AG09319 (cell line): ENCODE measurements at places on chromosomes 3 and 15.

DNA sequence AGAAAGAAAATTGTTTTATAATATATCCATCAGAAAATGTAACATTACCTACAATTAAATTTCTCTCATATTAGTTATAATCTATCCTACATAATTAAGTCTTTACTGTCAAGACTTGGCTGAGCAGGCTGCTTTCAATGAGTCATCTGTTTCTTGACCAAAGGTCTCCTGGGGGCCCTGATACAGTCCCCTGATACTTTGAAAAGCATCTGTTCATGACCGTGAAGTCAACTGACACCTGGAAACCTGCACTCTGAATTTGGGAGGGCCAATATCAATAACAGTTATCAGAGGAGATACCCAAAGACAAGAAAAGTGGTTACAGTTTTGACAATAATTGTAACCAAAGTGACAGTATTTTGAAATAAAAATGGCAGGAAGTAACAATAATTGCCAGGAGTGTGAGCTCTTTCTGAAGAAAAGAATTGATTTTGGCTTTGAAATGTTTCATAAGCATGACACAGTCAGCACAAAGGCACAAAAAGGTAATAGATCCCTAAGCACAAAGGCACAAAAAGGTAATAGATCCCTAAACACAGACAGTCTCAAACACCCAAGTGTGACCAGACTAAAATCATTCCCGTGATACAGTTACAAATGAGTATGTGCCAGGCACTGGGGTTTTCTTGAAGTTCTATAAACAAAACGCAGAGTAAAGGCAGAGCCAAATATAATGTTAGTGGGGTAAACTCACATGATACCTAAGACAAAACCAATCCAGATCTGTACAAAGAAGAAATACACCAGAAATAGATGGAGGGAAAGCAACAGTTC, 260.7 kb downstream of the PLOD2 start:
- DNase-seq: no peak

DNA sequence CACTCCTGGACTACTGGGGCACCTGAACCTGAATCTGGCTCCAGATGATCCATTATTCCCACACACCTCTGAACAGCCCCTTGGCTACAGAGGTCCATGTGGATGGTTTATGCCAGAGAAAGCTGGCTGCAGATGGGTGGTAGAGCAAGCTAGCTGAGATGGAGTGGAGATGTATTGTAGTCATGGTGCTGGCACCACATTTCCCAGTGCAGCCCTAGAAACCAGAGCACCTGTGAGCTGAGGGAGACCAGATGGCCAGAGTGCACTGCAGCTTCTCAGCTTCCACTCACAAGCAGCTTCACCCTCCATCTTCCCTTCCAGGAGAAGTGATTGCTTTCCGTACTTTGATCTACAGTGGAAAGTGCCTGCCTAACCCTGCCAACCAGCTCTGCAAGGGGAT, 29.9 kb downstream of the RBP1 start:
- DNase-seq: no peak

DNA sequence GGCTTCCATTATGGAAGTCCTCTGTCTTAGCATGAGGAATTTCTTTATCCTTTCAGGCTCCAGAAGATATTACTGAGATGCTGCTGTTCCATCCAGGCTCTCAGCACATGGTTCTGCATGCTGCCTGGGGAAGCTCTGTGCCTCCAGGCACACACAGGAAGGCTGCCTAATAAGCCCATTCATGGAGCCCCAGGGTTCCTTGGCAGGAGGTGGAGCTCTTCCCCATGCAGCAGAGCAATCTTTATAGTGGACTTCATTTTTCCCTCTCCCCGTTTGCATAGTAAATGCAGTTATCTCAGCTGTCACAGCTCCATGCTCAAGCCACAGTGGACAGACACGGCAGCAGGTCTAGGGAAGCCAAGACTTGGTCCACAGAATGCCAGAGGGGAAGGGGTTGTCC, 57.6 kb downstream of the BOC start:
- no peak for DNase-seq

- no peak for DNase-seq
Observed at GRCh38 chr3:65914740-65915367, 123.9 kb downstream of the MAGI1 start.

DNA sequence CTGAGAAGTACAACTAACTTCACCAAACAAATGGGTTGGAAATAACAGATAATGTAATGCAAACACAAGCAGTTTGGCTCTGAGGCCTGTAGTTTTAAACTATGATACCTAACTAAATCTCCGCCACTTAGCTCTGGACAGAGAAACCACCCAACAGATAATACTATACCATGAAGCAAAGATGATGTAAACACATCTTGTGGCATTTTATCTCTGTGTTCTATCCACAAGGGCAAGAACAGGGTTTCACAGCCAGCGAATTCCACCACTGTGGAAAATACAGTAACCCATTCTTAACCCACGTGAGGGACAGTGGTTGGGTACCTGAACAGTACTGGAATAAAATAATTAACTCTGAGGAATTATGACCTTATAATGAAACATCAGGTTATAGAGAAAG, 93.6 kb downstream of the P3H2 start:
- DNase-seq: no peak

GRCh38 chr3:115022835-115023398, 124.2 kb downstream of the ZBTB20 start:
- no peak for DNase-seq

DNA sequence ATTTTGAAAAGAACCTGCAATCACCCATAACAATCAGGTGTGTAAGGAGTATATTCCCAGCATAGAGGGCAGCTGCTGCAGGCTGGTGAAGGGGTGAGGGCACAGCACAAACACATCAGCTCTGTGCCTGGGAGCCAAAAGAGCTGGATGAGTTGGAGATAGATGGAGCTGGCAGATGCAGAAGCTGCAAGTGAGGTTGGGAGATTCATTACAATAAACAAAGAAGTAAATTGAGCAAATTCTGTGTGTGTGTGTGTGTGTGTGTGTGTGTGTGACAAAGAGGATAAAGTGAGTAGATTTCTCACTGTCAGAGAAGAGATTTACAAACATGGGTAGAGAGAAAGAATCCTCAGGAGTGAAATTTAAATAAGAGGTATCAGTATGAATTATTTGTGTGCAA, 994.7 kb downstream of the EPHA3 start:
- no peak for DNase-seq

- DNase-seq: no peak
Observed at GRCh38 chr3:128983293-128984069, 10.4 kb downstream of the CFAP92 start.

- DNase-seq: no peak
Observed at GRCh38 chr15:95826412-95827195, 503.9 kb upstream of the NR2F2 start.

DNA sequence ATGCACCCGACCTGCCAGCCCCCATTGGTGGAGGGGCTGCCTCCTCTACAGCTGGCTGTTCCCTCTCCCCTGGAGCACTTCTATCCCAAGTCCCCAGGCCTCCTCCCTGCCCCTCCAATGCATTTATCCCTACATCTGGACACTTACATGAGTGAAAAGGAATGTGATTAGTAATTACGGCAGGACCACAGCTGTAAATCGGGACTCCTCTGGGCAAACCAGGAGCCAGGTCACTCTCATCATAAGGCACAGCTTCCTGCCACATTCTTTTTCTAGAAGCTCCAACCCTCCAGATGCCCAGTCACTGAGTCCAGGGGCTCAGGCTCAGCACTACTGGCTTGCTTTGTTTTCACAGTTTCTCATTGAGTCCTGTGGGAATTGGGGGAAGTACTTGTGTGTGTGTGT, 54.3 kb downstream of the IL20RB start:
- DNase-seq: no peak

DNA sequence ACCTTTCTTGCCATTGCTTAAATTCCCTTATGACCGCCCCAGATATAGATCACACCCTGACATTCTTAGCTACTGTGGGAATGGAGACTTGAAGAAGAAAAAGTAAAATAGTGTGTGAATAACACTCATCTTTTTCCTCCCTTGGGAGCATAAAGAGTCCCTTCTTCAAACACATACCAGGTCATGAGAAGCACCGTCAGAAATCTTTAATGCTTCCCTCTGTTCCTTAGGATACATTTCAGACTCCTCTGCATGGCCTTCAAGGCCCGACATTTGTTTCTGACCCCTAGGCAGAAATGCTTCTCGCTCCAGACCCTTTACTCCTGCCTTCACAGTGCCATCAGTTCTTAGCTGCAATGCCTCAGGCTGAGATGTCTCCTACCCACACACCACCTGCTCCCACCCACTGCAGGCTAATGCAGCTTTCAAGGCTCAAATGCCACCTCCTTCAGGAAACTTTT, 143.8 kb upstream of the IL12A start:
- no peak for DNase-seq

GRCh38 chr3:47503033-47503432, 10.5 kb downstream of the ELP6 start:
- no peak for DNase-seq

DNA sequence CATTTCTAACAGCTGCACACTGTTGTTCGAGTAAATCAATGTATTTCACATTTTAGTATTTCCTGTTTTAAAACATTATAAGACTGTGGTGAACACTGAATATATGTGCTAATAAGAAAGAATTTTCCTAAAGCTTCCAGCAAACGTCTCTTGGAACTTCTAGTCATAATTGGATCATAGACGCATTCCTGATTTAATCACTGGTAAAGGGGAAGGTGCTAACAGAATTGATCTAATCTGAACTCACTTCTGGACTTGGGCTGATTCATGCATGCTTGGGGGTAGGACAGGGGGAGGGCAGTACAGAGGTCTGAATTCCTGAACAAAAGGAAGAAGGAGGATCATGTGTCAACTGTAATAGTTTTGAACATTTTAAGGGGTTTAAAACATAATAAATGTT, 7.3 kb upstream of the LEKR1 start:
- no peak for DNase-seq

DNA sequence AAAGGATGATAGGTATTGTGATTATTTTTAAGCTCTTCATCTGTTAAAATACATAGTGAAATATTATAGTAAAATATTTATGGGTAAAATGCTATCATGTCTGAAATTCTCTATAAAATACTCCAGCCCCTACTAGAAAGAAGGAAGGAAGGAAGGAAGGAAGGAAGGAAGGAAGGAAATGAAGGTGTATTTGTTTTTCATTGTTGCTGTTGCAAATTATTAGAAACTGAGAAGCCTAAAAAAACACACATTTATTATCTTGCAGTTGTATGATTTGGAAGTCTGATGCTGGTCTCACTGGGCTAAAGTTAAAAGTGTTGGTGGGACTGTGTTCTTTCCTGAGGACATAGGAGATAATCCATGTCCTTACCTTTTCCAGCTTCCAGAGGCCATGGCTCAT, 47.6 kb upstream of the CLSTN2 start:
- DNase-seq: no peak

GRCh38 chr15:66483131-66483566, 14.4 kb downstream of the SNAPC5 start:
- no peak for DNase-seq
